ENCODE measurements at places on chromosomes 1 and 21.

GRCh38 chr1:235510823-235511222 lies 6.6 kb upstream of the B3GALNT2 start:
- DNase-seq = no peak

DNA sequence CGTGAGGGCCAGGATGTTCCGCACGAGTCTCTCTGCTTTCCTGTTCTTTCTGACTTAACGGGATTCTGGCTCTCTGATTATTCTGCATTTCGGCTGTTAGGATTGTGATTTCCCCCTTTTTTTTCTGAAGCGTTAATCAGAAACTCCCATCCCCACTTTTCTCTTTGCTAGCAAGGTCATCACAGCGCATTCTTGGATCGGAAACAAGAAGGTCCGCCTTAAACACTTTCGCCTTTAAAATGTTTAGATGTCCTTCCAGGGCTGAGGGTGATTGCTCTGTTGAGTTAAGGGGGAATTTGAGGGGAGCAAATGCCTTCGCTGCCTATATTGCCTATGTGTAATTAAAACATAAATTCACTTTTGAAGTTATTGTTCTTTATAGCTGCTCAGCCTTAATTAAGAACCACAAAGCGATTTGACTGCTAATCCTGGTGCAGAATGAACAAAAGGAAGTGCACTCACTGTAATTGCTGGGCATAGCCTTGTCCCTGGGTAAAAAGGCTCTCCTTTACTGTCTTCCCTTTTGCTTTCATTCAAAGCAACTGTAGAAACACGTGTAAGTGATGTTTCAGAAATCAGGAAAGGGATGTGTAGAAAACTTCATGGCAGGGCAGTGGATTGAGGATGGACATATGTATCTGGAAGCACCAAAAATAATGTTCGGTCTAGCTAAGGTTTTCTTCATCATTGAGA lies 1.2 kb downstream of the LAMC1 start:
- no peak for DNase-seq

DNA sequence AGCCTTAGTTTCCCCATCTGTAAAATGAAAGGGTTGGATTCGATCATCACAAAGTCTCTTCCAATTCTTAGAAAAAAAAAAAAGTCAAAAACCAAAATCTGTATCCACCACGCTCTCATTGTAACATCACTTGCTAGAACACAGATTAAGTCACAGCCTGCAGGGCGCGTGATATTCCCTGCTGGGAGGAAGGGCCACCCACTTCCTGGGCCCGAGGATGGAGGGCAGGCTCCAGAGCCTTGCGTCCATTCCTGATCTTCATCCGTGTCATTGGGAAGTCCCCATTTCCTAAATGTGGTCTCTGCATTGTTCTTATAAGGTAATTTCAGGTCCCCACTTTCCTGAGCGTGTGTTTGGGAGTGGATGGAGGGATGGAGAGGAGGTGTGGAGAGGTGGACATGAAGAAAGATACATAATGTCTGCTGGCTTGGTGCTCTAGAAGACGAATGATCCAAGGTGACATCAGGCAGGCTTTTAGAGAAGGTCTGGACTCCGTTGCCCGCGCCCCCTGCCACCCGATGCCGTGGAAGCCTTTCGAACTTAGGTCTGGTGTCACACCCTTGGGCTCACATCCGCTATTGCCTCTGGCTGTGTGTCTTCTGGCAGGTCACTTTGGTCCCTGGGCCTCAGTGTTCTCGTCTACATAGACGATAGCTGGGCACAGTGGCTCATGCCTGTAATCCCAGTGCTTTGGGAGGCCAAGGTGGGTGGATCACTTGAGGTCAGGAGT lies 56.1 kb downstream of the ATP5PO start:
- no peak for DNase-seq

DNA sequence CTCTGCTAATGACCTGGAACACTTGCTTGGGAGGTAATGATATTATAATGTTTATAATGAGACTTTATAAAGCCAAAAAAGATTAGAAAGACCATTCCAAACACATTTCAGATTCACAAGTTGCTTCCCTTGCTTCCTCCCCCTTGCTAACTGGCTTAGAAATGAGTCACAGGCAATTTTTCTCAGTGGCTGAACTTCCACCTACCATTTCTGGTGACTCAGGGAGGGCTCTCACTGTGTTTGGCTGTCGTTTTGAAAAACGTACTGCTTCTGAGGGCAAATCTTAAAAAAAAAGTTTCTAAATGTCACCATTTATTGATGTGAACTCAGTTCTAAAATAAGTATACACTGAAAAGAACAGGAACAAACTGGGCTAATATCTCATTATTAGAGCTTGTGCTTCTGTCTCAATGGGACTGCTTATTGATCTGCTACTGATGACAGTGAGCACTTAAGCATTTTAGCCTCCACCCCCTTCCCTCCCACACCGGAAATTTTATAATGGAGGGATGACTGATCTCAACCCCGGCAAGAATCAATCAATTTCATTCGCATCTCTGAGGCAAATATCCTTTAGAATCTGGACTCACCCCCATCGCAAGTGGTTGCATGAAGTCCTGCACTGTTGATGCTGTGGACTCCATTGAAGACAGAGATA lies 278.3 kb downstream of the KCTD3 start:
- DNase-seq = no peak

- DNase-seq = no peak
These were observed 779.7 kb downstream of the USP25 start for GRCh38 chr21:16509476-16509875.

DNA sequence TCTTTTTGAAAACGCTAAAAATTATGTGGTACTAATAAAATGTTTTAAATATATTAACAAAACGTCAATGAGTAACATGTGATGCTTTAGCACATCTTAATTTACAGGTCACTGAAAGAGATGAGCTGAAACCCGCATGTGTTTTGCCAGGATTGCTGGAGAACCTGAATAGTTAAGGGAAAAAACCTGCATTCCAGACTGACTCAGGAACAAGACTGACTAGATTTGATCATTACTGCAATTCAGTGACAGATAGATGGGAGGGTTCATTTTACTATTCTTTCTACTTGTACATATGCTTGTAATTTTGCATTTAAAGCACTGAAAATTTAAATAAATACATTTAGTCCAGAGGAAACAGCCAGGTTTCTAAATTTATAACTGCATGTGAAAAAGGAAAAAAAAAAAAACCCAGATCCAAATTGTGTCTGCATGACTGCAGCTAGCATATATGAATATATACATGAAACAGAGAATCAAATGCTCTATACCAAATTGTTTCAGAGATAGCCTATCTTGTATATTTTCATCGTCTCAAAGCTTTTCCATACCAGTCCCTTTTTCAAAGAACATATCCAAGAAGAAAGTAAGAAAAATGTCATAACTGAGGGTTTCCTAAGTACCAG lies 71.7 kb downstream of the APP start:
- no peak for DNase-seq

- DNase-seq = no peak
These were observed 22.8 kb upstream of the CRNN start for GRCh38 chr1:152436593-152437496.

DNA sequence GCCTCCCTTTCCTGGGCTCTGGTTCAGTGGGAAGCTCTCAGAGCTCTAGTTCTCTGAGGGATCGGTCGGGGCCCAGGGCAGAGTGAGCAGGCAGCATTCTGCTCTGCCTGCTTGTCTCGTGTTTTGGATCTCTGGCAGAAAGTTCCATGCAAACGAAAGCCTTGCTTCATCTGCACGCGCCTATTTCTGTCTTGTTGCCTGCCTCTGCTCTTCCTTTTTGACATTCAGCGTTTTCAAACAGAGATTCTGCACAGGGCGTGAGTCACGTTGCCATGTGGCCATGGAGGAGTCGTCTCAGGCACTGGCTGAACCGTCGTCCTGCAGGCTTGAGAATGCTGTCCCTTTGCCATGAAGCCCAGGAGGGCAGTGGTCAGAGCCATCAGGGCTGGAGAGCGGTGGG lies 20.3 kb downstream of the AJAP1 start:
- DNase-seq = no peak

DNA sequence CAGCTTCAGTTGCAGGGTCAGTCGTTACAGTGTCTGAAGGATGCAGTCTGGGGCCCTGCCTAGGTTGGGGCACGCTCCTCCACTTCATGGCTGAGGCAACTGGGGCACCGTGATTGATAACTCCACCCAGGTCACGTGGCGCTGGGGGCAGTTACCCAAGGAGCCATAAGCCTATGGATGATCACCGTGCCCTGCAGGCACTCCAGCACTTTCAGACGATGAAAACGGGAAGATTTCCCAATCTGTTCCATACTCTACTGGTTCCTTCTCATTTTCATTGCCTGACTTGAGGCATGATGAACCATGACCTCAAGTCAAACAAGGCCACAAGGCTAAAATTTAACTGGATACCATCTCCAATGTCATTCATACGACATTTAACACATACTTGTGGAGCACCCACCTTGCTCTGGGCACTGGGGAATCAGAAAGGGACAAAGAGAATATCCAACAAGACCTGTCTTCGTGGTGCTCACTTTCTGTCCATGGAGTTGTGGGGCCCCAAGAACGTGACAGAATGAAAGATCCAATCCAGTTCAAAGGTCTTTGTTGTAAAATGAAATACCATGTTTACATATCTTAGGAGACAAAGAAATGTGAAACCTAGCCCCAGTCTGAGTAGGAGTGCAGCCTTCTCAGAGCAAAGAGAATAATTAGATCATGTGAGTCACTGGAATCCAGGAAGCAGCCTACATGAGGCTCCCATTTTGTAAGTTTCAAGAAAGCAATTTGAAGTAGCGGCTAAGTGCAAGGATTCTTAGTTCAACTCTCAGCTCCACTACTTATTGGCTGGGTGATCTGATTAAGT lies 39.4 kb upstream of the SPOCD1 start:
- DNase-seq = no peak

DNA sequence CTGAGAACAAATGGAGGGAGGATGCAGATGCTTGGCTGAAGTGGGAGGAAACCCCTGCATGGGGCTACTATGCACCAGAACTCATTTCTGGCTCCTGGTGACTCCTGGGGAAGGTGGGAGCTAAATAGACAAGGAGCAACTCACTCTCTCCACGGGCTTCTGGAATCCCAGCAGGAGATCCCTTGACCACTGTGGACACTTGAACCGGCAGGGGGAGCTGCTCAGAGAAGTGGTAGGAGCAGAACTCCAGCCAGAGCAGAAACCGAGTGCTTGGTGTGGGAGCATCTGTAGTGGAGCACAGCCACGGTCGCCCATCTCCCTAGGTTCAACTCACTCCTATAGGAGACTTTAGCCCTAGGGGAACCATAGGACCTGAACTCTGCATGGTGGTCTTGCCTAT lies 205.6 kb upstream of the GJB5 start:
- DNase-seq = peak; percentile 27

GRCh38 chr1:152954436-152954835 lies 7.4 kb downstream of the SPRR5 start:
- no peak for DNase-seq

- no peak for DNase-seq
These were observed 46.0 kb upstream of the LRRN2 start for GRCh38 chr1:204731509-204731908.

DNA sequence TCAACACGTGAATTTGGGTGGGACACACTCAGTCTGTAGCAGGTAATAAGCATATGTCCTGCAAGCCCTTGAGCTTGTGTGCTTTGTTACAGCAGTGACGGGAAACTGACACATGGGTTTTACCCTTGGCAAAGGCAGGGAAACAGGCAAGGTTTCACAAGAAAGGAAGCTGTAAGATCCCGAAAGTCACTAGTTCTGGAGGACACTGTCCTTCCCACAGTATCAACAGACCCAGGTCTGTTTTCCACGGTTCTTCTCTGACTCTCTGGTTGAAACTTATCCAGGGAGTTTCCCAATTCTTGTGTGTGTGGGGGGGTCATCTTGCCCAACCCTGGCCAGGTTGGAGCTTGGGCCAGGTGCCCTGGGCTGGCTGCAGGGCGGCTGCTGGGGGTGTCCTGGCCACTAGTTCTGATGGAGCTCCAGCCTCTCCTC lies 29.3 kb upstream of the ZBTB21 start:
- DNase-seq = no peak

- DNase-seq = no peak
These were observed 6.1 kb downstream of the TENT5C start for GRCh38 chr1:117611894-117612483.

- no peak for DNase-seq
These were observed 1.2 kb upstream of the ATP13A2 start for GRCh38 chr1:17012775-17013490.

DNA sequence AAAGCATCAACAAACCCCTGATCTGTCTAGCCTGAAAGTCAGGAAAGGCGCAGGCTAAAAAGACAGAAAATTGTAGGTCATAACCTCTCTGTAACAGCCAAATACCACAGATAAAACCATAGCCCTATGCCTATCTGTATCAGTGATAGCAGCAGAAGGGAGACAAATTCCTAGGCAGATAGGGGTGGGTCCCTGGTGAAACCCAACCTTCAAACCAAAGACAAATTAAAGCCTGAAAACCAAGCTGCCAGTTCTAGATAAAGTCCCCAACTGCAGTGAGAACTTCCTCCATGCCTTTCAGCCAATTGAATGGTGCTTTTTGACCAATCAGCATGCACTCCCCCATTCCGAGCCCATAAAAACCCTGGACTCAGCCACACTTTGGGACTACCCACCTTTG lies 115.3 kb downstream of the NTPCR start:
- DNase-seq = no peak

DNA sequence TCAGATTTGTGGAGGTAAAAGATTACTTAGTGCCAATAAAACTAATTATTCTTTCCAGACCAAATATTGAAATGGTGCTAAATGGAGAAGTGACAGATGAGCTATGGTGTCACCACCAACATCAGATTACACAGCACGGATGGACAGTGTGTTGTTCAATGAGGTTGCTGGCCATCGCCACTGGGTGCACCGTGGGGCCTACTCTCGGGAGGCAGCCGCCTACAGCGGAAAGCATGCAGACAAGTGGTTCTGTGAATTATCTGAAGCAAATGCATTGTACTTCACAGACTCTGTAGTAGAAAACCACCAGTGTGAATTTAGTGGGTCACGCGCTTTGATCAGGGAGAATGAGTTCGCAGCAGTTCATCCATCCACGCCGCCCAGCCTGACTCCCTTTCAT lies 42.3 kb downstream of the GNG4 start:
- no peak for DNase-seq

DNA sequence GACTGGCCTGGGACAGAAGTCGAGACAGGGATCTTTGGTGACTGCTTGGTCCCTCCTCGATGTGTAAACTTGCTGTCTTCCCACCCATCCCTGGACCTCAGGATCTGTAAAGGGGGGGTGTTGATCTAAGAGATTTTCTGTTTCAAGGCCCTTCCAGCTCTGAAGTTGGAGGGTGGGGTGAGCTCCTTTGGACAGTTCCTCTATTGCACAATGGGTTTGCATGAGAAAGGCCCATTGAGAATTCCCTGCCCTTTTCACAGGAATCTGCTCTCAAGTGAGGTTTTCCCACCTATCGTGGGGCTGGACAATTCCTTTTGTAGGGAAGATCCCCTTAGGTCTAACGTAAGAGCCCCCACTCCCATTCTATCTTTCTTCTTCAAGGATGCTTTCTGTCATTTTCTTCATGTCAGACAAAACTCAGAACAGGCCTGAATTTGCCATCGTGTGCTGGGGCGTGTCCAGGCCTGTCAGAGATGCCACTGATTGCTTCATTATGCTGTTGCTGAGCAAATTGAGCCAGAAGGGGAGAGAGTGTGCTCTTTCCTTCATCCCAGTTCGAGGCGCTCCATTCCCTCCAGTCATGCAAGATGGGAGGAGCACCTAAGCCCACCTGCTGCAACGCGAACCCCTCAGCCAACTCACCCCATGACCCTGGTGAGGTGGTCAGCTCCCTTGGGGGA lies 149.9 kb upstream of the IGSF21 start:
- no peak for DNase-seq

Data from progenitor cell of endocrine pancreas (in vitro differentiated cells).